ENCODE measurements at places on chromosomes 2 and 18. TPM values are rescaled to one million over a fixed set of nuclear protein-coding genes. Genes with fewer than 3 reads are reported as not detected.

The TRIP12 gene
- total RNA-seq = 229 TPM

The CHRNA1 gene
- total RNA-seq = not detected

The B4GALT6 gene
- 47.7 TPM for total RNA-seq

The PDE1A gene
- 0.31 TPM for total RNA-seq

The SPR gene
- 6.5 TPM for total RNA-seq

The SIX3 gene
- 5.2 TPM for total RNA-seq

The ESPNL gene
- 0.86 TPM for total RNA-seq

The RANBP2 gene
- total RNA-seq = 92.7 TPM

The VWA3B gene
- total RNA-seq = 0.38 TPM

- no peak for DNase-seq
Measured at GRCh38 chr2:212367431-212367830, 171.2 kb downstream of the ERBB4 start.

GRCh38 chr2:151959238-151959637 is 131.0 kb upstream of the ARL5A start:
- no peak for DNase-seq

DNA sequence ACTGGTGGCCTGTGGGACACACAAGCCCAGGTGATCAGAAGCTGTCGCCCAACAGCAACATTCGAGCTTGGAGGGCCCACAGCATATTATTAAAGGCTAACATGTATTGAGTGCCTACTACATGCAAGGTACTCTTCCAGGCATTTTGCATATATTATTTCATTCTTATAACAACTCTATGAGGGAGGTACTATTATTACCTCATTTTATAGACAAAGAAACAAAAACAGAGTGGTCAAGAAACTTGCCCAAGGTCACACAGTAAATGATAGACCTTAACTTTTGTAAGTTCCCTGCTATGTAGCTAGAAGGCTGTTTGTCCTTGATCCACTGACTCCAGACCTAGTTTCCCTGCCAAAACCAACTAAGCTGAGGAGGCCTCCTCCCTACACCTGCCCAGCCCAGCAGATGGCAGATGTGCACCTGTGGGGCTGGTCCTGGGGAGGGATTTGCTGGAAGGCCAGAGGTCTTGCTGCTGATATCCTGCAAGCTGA is 35.7 kb downstream of the KANSL3 start:
- peak; percentile 51 for DNase-seq

DNA sequence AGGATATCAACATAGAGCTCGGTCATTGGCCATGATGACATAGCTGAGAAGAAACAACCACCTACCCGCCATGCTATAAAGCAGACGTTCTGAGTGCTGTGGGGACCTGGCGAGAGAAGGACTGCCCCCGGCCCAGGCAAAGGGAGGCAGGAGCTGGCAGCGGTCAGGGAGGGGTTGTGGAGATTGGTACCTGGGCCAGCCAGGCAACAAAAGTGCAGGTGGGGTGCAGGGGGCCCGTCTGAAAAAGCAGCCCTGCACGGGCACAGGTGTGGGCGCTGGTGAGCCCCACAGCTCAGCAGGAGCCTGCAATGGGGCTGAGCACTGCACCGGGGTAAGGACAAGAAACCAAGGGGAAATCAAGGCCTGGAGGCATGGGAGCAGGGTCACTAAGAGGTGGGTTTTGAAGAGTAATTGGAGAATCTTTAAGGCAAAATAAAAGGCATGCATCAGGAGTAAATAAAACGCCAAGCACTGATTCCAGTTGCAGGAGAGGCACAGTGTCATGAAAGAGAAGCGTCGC is 464.0 kb downstream of the EIPR1 start:
- no peak for DNase-seq

GRCh38 chr2:125696560-125696959 is 959.4 kb upstream of the GYPC start:
- no peak for DNase-seq

DNA sequence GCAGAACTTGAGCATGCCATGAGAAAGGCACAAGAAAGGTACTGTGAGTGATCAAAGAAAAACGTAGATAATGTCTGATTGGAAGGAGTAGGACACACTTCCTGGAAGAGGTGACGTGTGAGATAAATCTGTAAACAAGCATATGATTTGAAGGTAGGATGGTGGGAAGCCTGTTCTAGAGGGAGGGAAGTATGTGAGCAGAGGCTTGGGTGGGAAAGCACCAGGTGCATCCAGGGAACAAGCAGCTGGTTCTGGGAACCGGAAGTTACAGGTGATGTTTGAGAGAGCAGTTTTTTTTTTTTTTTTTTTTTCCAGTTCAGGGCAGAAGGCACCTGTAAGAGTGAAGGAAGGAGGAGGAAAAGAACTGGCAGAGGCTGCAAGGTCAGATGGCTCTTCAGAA is 116.6 kb upstream of the EFEMP1 start:
- no peak for DNase-seq

- DNase-seq = peak; percentile 66
Measured at GRCh38 chr2:152037743-152038435, 61.0 kb downstream of the CACNB4 start.

DNA sequence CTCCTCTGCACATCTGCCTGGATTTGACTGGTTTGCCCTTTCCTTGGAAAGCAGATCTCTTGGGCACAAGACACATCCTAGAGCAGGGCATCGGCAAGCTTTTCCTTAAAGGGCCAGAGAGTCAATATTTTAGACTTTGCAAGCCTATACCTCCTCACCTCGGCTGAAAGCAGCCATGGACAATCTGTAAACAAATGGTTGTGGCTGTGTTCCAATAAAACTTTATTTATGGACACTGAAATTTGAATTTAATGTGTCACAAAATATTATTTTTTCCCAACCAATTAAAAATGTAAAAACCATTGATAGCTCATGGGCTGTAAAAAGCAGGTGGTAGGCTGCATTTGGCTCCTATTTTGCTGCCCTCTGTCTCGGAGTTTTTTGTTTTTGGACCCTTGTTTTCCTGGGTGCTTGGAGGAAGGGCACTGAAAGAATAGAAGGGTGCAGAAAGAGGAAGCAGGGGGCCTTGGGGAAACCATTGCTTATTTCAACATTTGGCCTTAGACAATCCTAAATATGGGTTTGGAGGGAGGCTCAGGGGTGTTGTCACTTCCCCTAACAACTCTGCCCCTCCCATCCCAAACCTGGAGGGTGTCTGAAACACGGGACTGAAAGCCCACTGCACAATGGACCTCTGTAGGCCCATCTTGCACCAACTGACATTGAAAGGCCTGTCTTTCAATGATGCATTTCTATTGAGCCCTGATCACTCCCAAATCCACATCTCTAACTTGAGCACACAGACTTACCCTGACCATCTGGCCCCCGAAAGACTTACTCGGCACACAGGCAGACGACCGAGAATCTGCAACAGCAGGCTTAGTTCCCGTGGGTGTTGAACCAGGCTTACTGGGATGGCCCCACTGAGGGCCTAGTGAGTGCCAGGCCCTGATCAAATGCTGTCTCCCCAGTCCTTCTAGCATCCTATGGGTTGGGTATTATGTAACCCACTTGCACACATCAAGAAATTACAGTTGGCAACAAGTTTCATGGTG is 7.1 kb upstream of the ZFP36L2 start:
- DNase-seq = no peak

GRCh38 chr2:33877348-33878016 is 278.4 kb upstream of the FAM98A start:
- no peak for DNase-seq

DNA sequence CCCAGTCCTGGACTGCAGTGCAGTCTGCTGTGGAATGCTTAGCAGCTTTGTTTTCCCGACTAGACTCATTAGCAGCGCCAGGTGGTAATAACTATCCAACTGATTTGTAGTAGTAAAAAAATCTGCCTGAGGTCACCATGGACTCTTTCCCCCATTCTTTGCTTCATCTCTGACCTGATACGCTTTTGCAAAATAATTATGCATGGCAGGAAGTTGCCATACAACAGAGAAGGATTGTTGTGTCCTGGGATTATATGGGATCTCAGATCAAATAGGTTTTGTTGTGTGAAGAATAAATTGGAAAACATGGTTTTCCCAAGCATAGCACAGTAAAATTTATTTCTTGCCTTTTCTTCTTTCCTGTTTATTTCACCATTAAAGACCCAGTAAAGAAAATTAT is 72.4 kb upstream of the ATP5MC3 start:
- no peak for DNase-seq

- DNase-seq = no peak
Measured at GRCh38 chr18:50013363-50014138, 181.4 kb downstream of the MYO5B start.

DNA sequence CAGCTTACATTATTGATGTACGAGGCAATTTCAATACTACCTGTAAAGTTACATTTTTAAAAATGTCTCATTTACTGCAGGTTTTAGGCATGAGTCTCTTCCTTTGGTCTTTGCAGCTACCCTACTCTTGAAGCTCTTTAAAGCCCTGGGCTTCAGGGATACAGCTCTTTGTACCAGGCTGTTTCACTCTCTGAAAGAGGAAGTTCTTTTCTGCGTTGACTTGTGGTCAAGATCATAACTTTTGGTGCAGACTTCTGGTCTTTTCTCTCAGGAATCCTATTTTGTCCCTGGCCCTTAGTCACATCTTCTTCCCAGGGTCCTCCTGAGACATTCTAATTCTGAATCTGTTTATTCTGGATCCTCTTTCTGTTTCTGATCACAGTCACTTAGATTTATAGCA is 16.6 kb upstream of the HRH4 start:
- no peak for DNase-seq

DNA sequence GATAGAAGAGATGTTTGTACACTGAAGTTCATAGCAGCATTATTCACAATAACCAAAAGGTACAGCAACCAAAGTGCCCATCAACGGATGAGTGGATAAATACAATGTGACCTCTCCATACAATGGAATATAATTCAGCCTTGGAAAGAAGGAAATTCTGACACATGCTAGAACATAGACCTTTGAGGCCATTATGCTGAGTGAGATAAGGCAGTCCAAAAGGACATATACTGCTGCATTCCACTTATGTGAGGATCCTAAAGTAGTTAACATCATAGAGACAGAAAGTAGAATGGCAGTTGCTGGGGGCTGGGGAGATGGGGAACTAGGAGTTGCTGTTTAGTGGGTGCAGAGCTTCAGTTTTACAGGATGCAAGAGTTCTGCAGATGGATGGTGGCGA is 38.2 kb upstream of the GLI2 start:
- no peak for DNase-seq

DNA sequence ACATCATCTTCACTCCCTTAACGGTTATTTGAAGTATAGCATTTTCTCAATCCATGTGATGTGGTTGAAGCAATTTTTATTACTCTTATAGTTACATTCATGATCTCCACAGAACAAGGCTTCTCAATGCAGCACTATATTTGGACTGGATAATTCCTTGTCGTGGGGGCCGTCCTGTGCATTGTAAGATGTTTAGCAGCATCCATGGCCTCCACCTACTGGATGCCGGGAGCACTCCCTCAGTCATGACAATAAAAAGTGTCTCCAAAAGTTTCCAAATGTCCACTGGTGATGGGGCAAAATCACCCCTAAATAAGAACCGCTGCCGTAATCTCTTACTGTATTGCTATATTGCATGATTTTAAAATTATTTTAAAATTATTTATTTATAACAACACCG is 110.6 kb upstream of the DDX18 start:
- DNase-seq = no peak

DNA sequence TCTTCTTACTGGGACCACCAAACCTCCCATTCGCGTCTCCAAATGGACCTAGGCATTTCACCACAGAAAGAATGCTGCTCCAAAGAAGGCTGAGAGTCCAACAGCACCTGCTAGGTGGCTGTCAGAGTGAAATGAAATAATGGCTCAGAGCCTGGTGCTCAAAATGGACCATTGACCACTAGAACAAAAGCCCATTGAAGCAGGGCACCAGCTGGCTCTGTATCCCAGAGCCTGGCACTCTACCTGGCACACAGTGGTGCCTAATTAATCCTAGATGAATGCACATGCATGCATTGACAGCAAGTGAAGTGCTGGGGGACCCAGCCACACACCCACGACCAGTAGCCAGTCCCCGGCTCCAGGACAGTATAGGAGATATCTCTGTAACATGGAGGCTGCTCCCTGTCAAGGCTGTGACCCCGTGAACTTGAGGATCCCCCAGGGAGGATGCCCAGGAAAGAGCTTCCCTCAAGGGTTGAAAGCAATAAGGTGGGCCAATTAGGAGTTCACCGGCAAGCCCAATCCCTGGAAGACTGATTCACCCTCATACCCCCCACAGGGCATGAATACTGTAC is 261.3 kb downstream of the TNS1 start:
- peak; percentile 30 for DNase-seq

DNA sequence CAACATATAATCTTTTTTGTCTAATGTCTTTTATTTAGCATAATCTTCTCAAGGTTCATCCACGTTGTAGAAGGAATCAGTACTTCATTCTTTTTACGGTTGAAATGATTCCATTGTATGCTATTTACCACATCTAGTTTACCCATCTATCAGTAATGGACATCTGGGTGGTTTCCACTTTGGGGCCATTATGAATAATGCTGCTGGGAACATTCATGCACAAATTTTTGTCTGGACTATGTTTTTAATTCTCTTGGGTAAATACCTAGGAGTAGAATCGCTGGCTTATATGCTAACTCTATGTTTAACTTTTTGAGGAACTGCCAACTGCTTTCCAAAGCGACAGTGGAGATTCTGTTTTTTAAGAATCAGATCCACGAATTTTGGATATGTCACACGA is 7.4 kb upstream of the GCG start:
- DNase-seq = no peak

- no peak for DNase-seq
Measured at GRCh38 chr2:224775647-224776046, 59.5 kb upstream of the CCDC195 start.

DNA sequence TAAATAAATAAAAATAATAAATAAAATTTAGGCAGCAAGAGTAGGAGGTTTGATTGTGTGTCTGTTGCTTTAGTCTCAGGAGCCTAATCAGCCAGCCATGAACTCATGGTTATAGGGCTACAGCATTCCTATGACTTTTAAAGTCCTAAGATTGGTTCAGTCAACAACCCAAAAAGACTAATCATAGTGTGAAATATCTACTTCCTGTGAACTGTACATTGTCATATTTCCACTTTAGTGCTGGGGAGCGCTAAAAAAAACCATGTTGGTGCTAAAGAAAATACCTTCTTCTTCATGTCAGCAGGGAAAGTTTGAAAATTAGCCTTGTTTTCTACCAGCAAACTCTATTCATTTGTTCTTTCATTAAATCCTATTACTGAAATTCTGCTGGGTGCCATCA is 521.6 kb downstream of the RNF144A start:
- no peak for DNase-seq

GRCh38 chr2:14713248-14713647 is 80.7 kb downstream of the LRATD1 start:
- DNase-seq = no peak

DNA sequence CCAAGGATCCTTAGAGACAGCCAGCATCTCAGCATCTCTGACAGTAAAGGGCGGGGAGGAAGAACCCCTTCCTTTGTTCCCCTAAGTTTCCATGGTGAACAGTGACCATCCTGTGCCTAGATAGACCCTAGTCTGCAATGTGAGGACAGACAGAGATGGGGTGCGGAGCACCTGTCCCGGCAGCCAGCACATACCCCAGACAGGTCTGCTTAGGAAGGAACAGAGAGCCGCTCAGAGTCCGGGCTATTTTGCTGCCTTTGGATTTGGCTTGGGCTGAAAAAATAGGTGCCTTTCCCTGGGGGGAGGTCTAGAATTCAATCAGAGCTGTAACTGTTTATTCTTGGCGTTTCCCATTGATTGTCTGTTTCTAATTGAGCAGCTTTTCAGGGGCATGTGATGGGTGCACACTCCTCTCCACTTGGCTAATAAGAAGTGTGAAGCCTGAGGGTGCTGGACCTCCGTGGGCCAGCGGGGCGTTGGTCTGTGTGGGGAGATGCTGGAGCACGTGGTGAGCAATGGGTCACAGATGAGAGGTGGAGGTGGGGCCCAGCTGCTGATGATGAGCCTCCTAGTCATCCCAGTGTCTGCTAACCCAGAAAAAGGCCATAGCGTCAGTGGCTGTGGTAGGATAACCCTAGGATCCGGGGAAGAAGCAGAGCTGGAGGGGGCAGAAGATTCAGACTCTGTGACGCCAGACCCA is 236.8 kb downstream of the SEPTIN10 start:
- peak; percentile 30 for DNase-seq
